NCI-H510A treated with DMSO at 0.1 percent for 48 hours (cell line): ENCODE measurements at places on chromosomes 2 and 18.

GRCh38 chr2:218811382-218811781, 20.2 kb downstream of the PRKAG3 start:
- DNase-seq: no peak

- DNase-seq: peak; percentile 29
Measured at GRCh38 chr2:110948027-110948674, 172.6 kb upstream of the BCL2L11 start.

DNA sequence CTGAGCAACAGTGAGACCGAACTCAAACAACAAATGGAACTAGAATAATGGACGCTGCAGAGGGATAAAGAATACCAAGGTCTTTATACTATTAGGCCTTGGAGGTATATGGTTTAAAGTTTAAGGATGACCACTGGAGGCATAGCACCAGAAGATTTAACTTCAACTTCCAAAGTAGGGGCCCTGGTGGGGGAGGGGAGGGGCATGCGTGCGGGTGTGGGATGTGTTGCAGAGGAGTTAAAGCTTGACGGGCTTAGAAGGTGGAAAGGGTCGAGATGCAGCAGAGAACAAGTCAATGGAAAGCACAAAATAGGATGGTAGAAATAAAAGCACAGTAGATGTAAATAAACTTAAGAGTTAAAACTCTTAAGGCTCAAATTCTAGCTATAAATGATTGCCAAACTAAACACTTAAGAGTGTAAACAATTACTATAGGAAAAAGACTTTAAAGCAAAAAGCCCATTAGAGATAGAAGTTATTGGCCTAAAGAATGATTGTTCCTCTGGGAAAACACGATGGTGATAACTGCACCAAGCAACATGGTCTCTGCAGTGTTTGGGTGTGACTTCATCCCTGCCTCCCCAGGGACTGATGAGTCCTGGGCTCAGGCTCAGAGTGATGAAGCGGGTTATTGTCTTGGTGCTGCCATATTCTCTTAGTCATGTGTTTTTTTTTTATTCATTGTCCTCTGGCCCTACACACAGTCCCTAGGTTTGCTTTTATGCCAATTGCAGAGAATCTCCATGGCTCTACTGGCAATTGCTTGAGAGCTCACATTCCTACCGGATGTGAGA, 13.0 kb downstream of the RRM2 start:
- no peak for DNase-seq

- no peak for DNase-seq
Measured at GRCh38 chr2:11347403-11347959, 3.0 kb upstream of the ROCK2 start.

- DNase-seq: no peak
Measured at GRCh38 chr2:204732019-204732418, 186.7 kb downstream of the PARD3B start.
